ENCODE measurements at places on chromosomes 11 and 22.

DNA sequence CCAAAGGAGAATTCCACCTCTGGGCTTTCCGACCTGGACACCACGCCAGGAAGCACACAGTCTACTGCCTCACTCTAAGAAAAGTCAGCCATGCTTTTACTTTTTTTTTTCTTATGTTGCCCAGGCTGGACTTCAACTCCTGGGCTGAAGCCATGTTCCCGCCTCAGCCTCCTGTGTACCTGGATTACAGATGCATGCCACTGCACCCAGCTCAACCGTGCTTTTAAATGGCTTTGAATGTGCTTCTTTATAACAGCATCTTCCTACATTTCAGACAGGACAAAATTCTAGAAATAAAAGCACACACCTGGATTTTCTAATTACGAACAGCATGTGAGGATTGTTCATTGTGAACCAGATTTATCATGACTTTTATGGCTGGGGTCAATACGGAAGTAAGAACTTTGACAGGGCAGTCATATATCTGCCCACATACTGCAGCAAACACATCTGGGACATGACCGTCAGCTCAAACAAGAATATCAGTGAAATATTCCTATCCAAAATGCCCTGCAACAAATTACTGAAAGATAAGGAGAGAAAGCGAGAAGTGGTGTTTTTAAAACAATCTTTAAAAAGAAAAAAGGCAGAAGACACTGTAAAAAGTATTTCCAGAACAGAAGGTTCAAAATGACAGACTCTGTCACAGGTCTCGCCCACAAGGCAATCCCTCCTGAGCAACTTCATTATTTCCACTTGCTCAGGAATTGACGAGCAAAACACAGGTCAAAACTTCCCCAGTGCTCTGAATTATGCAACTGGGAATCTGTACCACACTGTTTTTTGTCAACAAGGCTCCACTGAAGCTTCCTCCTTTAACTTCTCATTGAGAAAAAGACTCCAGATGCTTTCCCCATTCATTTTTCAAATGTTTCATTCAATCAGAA is 42.1 kb downstream of the PACSIN2 start:
- no peak for DNase-seq

DNA sequence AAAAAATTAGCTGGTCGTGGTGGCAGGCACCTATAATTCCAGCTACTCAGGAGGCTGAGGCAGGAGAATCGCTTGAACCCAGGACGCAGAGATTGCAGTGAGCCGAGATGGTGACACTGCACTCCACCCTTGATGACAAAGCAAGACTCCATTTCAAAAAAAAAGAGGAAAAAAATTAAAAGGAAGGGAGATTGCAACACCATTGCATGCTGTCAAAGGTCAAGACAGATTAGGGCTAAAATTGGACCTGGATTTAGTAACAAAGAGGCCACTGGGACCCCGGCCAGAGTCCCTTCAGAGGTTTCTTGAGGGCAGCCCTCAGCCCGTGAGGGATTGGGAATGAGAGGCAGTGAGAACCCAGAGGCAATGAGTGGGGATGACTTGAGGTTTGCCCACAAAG is 8.2 kb upstream of the MAFF start:
- no peak for DNase-seq

GRCh38 chr22:32799496-32799895 is 2.0 kb upstream of the TIMP3 start:
- DNase-seq, result no peak

DNA sequence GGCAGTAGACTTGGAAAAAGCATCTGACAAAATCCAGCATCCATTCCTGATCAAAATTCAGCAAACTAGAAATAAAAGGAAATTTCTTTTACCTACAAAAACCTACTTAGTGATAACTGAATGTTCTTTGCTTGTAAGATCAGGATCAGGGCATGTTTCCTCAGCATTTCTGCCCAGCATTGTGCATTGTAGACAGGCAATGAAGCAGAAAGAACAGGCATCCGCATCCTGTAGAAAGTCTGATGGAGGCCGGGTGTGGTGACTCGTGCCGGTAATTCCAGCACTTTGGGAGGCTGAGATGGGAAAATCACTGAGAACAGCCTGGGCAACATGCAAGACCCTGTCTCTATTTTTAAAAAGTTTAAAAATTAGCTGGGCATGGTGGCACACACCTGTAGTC is 32.5 kb upstream of the PANX2 start:
- DNase-seq, result no peak
